ENCODE measurements at places on chromosomes 12 and 14.

- no peak for DNase-seq
Observed at GRCh38 chr12:127077262-127078045, 1189.5 kb upstream of the TMEM132C start.

GRCh38 chr14:89537911-89538310 lies 120.9 kb upstream of the FOXN3 start:
- no peak for DNase-seq

GRCh38 chr12:45553204-45553603 lies 176.3 kb upstream of the ARID2 start:
- DNase-seq = no peak

DNA sequence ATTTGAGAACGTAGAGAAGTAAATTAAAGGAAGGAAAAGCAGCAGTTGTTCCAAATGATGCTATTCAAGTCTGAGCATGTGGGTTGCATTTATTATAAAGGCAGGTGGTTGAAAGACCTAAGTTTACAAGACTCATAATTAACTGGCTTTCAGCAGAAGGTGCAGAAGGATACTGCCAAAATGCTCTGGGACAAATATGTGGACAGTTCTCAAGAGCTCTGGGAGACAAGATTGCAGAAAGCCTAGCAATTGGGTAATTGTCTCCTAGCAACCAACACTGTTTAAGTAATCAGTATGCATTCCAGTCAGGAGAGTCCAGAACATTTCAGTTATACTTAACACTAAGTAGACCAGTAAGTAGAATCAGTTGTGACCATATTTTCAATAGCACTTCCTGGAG lies 131.5 kb downstream of the GPR135 start:
- DNase-seq = no peak

DNA sequence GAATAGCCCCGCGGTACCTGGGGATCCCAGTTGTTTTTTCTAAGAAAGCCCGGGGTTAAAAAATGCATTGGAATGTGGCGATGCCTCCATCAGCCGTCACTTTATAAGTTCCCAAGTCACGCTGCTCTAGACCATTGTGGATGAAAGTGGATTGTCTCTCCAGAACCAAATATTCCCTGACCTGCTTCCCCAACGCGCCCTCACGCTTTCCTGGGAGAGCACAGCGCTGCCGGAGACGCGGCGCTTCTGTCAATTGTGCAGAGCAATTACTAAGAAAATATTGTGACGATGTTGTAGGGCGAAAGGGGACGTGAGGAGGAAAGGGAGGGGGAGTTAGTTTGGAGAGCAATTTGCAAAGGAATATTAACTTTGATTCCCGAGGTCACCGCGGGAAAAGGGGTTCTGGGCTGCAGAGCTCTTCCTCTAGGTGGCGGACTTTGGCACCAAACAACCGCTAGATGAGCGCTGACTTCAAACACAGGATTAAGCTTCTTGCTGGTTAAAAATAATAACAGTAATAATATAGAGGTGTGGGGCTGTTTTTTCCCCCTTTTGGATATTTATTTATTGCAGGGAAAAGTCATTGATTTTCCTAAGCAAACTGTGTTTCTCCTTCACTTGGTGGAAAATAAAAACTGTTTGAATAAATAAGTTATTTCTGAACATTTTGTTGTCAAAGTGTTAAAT lies 9.6 kb upstream of the FOXG1 start:
- no peak for DNase-seq

- DNase-seq = peak; percentile 14
Observed at GRCh38 chr12:46831335-46832129, 5.7 kb upstream of the SLC38A4 start.

- no peak for DNase-seq
Observed at GRCh38 chr14:64732066-64732465, 27.8 kb downstream of the PLEKHG3 start.

- no peak for DNase-seq
Observed at GRCh38 chr14:92492258-92492657, 21.3 kb upstream of the RIN3 start.

DNA sequence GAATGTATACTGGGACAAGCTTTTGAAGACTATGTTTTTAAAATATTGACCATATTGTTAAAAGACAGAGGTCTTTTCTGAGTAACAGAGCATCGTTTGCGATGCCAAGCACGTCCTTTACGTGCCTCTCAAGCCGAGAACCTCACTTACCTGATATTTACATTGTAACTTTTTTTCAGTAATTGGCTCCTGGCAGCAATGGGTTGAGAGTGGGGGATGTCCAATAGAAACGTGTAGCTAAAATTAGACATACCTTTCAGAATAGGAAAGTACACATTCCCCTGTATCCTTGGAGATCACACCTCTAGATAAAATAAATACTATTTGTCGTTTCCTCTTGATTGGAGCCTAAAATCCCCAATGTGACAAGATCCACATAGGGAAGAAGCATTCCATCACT lies 222.2 kb upstream of the RGS6 start:
- DNase-seq = no peak

DNA sequence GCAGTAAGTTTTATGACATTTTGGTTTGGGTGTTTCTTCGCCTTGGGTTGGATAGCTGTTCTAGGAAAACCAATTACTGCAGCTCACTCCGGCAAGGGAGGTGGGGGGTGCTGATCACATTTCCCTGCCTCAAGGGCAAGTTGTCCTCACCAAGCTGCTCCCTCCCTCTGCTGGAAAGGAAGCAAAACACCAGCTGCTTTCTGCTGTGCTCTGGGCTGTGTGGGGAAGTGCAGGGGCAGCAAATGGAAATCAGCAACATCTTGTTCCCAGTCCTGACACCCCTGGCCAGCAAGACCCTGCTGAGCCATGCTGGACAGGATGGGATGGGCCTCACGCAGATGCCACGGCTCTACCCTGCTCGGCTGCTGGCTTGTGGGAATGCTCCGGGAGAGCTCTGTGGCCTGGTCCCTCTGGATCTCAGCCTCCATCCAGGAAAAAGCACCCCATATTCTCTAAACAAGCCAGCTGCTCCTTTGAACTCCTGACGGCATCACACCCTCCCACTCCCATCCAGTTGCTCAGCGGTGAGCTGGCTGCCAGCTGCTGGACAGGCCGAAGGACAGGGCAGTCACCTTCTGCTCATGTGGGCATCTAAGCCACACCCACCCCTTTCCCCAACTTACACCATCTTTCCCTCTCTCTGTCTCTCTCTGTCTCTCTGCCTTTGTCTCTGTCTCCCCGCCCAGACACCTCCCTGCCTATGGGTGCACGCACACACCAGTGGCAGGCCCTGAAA lies 52.4 kb upstream of the EIF5 start:
- no peak for DNase-seq

DNA sequence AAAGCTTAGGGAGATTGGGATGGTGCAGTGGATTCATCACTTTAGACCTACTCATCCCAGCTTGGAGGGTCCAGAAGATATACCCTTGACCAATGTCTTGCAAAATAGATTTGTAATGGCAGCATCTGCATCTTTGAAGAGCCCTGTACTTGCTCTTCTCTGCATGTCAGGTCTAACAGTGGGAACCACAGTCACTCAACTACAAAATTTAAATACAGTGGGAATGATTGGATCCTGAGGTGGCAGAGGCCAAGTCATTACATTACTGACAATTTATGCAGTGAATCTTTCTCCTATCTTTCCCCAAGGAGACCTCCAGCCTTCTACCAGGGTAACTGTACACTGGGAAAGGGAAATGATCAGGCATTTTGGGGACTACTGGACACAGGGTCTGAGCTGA lies 8.2 kb upstream of the RNASE9 start:
- no peak for DNase-seq

DNA sequence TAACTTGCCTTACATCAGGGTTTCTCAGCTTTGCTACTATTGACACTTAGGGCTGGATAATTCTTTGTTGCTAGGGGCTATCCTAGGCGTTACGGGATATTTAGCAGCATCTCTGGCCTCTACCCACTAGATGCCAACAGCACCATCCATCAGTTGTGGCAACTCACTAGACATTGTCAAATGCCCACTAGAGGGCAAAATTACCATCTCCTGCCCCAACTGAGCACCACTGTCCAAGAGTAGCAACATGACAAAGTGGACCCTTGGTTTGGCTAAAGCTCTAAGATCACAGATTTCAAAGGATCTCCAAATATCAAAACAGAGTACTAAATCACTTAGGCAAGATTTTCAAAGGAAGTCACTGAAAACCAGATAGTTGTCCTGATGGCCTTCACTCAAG lies 251.7 kb upstream of the TBX3 start:
- DNase-seq = no peak

- peak; percentile 58 for DNase-seq
Observed at GRCh38 chr14:67420102-67420739, 8.3 kb upstream of the PLEK2 start.

DNA sequence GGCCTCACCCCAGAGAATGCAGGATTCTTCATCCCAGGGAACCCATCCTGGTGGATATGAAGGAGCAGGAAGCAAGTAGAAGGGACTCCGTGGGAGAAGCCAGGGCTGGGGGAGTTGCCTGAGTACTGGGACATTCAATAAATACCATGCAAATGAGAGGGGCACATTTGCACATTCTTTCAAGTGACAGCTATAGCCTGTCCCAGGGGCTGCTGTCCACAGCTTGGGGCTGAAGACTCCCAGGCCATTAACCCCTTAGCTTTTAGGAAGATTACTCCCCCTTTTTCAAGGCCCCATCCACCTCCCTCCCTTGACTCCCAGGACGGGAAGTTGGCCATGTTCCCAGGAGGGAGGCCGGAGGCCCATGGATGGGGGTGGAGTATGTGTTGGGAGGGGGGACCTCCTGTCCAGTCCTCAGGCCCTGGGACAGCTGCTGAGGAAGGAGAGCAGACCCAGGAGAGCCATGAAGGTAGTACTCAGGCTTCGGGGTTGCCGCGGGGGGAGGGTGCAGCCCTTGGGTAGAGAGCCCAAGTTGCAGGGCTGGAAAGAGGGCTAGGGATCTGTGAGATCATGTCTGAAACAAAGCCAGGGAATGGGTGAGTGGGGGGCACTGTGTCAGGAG lies 974 bp upstream of the TNS2 start:
- no peak for DNase-seq

- DNase-seq = no peak
Observed at GRCh38 chr14:88834883-88835431, 10.5 kb downstream of the TTC8 start.

DNA sequence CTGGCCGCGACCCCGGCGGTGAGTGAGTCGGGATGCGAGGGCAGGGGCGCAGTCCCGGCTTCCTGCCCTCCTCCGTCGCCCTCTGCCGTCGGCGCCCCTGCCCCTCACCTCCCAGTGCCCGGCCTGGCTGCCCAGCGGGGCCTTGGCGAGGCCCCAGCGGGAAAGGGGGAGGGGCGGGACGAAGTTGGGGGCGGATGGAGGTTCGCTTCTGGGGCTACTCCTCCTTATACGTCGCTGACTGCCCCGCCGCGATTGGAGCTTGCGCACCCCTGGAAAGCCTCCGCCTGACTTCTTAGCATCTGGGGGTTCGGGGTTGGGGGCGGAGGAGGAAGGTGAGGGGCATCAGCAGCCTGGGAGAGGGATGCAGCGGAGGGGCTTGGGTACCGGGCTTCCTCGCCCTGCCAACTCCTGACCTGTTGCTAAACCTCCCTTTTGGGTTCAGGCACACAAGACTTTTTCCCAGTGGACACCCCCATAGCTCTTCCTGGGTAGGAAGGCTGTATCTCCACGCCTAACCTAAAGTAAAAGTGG lies 406 bp downstream of the TMEM263 start:
- DNase-seq = peak; percentile 66

- peak; percentile 70 for DNase-seq
Observed at GRCh38 chr14:70886421-70887206, 20.6 kb upstream of the PCNX1 start.

GRCh38 chr12:95411466-95411865 lies 62.5 kb upstream of the METAP2 start:
- DNase-seq = no peak

- DNase-seq = no peak
Observed at GRCh38 chr12:4958697-4959375, 49.1 kb downstream of the KCNA1 start.

GRCh38 chr14:105060751-105061427 lies 4.3 kb downstream of the GPR132 start:
- DNase-seq = peak; percentile 61

GRCh38 chr12:56886319-56886718 lies 47.9 kb downstream of the SDR9C7 start:
- no peak for DNase-seq

DNA sequence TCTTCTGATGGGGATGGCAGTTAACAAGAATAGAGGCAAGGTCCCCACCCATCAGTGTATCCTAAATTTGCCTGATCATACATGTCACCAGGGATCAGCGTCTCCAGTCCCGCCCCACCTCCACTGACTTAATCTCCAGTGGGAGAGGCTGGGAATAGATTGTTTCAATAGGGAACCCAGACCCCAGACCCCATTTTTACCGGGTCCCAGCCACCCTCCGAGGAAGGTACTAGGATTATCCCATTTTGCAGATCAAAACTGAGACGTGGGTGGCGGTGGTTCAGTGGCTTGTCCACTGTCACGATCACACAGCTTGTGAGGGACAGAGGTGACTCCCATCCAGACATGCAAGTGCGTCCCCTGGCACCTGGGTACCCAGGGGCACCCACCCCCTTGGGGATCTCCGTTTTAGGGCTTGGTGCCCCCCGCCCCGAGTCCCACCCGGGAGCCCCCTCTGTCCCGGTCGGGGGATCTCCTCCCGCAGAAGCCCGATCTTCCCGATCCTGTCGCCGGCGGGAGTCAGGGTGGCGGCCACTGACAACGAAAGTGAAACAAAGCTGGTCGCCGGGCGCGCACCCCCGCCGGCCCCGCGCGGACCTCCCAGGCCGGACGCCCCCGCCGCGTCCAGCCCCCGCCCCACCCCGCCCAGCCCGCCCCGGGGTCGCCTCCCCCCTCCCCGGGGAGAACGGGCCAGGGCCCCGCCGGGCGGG lies 523 bp downstream of the WSB2 start:
- peak; percentile 47 for DNase-seq

DNA sequence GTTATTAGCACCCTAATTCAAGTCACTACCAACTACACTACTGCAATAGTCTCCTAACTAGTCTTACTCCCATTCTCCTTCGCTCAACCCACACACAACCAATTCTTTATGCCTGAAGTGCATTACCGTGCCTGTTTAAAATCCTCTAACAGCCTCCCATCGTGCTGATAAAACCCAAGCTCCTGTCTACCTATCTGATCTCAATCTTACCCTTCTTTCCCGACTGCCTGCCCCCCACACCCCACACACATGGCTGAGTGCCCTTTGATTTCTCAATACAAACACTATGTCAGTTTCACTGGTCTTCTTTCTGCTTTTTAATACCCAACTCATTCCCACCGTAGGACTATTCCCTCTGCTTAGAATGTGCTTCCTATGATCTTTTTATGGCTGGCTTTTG lies 59.9 kb downstream of the SPPL3 start:
- DNase-seq = no peak

DNA sequence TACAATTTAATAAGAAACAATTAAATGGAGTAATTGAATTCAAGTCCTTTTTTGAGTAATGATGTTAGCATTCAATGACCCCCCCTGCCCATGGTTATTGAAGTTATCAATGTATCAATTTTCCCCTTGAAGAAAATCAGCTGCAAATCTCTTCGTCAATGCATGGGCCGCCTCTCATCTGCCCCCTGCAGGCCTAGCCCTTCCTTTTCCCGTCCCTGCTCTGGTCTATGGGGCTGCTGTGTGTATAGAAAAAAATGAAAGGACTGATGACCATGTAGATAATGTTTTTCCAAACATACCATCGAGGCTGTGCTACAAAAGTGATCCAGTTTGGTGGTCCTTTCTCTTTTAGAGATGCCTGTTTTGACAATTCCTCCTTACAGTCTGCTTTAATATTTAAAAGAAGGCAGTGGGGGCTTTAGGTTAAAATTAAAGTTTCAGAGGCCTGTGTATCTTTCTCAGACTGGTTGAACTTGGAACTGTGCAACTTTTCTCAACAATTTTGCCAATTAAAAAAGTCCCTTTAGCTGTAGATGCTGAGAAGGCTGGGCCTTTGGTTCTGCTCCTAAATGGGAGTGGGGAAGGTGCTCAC lies 98.4 kb downstream of the APAF1 start:
- DNase-seq = peak; percentile 71
